ENCODE measurements at places on chromosomes 11 and 22. TPM values are rescaled to one million over a fixed set of nuclear protein-coding genes. Genes with fewer than 3 reads are reported as not detected.

Gene OR51G1
- not detected for total RNA-seq

Gene AP5B1
- total RNA-seq: 20.4 TPM

Gene OR52B6
- total RNA-seq: not detected

Gene KCNA4
- total RNA-seq: not detected

Gene OR2AT4
- total RNA-seq: not detected

Gene OTOG
- total RNA-seq: not detected

Gene DERL3
- 4.0 TPM for total RNA-seq

Gene PRG3
- total RNA-seq: not detected

Gene SLC6A5
- not detected for total RNA-seq

Gene KIRREL3
- not detected for total RNA-seq

Gene FOLR3
- not detected for total RNA-seq

Gene HBB
- not detected for total RNA-seq

Gene SLC5A1
- total RNA-seq: not detected

Gene RPUSD4
- 52.8 TPM for total RNA-seq

Gene MPST
- total RNA-seq: 5.6 TPM

Gene SLC36A4
- total RNA-seq: 15.3 TPM

Gene IL17REL
- total RNA-seq: not detected

Gene CNGA4
- 0.30 TPM for total RNA-seq

Gene MOGAT2
- total RNA-seq: not detected

Gene GRAMD4
- 20.9 TPM for total RNA-seq

Gene APOA4
- total RNA-seq: not detected

Gene CFAP300
- total RNA-seq: not detected

Gene SLC5A12
- not detected for total RNA-seq

Gene GAS2
- 1.9 TPM for total RNA-seq

Gene HTR3B
- not detected for total RNA-seq

Gene BTBD18
- not detected for total RNA-seq

Gene CD81
- total RNA-seq: 134 TPM

Gene LARGE2
- 1.2 TPM for total RNA-seq

Gene ARHGAP32
- total RNA-seq: 7.4 TPM

Gene STK33
- total RNA-seq: 5.2 TPM

Gene UBQLN3
- total RNA-seq: not detected

Gene DEUP1
- total RNA-seq: not detected

Gene SCUBE1
- 0.08 TPM for total RNA-seq

Gene TMEM25
- 14.7 TPM for total RNA-seq
